ENCODE measurements at places on chromosomes 5 and 9.

DNA sequence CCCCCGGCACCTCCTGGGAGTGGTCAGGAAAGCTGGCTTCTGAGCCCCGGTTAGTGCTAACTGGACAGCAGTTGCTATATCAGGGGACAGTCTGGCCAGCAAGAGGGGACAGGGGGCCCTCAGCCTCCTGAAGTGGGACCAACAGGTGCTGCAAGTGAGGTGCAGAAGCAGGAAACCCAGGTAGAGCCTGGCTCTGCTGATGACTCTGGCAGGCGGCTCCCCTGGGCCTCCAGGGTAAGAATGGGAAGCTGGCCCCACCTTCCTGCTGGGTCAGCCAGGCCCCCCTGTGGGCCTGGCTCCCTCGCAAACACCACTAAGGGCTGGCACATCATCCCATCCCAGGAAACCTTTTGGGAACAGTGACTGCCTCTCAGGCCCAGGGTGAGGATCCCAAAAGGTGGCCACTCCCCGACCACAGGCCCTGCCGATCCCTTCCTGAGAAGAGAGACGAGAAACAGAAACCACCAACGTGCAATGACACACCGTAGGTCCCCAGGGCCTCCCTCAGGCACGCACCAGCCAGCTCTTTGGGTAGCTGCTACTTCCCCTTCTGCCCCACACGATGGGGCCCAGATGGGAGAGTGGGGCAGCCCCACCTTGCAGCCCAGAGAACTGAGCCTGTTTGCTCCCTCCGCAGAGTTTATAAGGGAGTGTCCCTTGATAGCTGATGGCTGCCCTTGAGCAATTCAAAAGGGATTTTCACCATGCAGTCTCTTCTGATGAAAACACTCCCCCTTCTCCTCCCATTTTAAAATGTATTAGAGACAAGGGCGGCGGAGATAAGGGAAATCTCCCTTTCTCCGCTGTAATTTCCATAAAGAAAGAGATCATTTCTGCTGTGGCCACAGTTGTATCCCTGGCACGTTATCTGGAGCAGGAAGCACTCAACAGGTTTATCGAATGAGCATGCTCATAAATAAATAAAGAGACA is 76.8 kb downstream of the STK10 start:
- peak; percentile 67 for DNase-seq

DNA sequence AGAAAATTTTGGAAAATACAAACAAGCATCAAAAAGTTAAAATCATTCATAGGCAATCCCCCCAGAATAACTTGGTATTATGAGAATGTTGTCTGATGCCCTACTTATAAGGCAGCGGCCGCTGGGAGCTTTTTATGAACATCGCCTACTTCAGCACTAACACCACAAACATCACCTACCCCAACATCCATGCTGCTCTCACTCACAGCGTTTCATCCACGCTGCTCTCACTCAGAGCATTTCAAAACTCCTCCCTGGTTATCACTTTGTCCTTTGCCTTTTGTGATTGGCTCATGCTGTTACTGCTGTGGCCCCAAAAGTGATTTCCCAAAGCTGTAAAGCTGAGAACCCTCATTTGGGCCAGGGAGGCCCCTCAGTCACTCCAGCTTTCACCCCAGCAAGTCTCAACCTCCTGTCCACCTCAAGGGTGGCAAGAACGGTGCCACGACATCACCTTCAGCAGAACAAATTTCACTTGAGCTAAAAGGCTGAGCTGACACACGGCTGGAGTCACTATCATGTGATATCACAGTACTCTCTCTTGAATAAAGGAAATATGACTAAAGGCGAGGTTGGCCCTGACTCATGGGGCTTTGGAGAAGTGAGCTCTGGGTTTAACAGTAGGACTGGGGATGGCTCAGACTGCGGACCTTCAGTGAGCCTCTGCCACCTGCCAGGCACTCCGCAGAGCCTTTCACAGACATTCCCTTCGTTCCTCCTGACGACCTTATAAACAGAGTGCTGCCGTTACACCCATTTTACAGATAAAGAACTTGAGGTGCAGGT is 25.2 kb downstream of the SHC3 start:
- no peak for DNase-seq

- DNase-seq, result no peak
Observed at GRCh38 chr5:1763548-1763911, 36.1 kb downstream of the MRPL36 start.

DNA sequence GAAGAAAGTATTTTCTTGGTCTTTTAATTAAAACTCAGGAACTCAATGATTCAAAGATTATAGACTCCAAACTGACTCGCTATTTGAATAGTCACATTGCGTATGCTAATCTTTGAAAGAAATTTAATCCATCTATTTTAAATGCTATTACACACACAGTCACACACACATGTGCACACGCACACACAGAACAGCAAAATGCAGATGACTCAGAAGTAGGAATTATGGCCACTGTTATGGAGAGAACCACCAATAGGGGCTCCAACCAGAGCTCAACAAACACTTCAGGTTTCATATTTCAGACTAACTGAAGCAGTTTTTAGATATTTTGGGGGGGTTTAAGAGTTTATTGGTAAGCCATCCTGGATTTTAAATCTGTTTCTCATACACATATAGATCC is 1917.9 kb downstream of the EFNA5 start:
- no peak for DNase-seq

GRCh38 chr9:123942542-123942941 is 12.6 kb upstream of the DENND1A start:
- DNase-seq, result no peak

DNA sequence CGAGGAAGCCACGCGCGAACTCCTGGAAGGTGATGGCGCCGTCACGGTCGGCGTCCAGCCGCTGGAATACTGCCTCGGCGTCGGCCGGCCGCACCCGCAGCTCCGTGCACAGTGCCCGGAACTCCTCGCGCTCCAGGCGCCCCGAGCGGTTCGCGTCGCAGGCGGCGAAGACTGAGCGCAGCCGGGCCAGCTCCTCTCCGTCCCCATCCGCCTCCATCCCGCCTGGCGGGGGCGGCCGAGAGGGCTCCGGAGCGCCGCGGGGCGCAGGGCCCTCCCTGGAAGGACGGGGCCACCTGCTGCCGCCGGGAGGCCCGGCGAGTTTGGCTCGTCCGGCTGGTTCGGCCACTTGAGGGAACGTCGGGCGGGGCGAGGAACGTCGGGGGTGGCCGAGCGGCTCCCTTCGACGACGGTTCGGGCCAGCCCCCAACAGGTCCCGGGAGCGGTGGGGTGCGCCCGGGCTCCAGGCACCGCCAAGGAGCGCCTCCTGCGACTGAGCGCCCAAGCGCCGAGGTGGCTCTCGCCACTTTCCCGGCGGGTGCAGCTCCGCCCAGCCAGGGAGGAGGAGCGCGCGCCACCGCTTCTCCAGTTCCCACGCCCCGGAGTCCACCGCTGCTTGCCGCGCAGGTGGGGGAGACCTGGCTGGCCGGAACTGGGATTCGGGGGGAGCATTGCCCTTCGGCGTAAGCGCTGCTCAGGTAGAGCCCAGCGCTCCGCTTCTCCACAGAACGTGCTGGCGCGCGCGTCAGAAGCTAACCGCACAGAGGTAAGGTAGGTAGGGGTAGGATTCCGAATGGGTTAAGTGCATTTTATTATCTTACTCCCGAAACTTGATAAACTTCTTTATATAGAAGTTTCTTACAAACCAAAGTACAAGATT is at the start of gene RASEF:
Gene RASEF, minus strand, starts transcription at position 492 of the 877 bp plus-strand sequence. Its CDS starts 275 bp downstream, at position 217.
- no peak for DNase-seq

DNA sequence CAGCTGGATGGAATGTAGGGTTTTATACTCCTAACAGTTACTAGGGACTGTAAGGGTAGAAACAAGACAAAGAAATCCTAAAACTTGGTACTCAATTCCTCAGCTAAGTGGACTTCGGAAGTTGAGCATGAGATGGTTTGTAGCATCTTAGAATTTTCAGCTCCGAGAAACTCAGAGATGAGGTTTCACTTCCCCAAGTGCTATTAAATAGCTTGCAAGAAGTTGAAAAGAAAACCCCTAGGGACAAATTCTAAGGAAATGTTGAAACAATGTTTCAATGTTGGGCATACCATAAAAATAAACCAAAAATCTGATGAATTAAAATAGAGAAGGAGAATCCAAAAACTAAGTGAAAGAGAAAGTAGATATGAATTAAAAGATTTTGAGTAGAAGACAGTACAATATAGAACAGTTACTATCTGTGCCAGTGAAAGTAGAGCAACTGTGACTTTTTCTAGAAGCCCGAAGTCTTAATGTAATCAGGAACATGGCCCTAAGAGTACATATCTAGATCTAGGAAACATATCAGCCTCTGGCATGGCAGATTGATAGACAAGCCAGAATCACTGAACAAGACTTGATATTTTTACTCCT is 308.6 kb upstream of the RGMB start:
- DNase-seq, result no peak
